Activated CD4-positive, alpha-beta T cell treated with anti-CD3 and anti-CD28 coated beads, Interleukin-2, Interleukin-6, amounts not matched to agents 100 ng/mL and 50 ng/mL, durations not matched to agents 16 hours and 8 hours (primary cell): ENCODE measurements at places on chromosomes 13 and 19.
A peak's percentile ranks its signal among the peaks of the same experiment; 100 is the strongest.

GRCh38 chr19:1496714-1497577 lies 6.0 kb downstream of the REEP6 start:
- no peak for DNase-seq

DNA sequence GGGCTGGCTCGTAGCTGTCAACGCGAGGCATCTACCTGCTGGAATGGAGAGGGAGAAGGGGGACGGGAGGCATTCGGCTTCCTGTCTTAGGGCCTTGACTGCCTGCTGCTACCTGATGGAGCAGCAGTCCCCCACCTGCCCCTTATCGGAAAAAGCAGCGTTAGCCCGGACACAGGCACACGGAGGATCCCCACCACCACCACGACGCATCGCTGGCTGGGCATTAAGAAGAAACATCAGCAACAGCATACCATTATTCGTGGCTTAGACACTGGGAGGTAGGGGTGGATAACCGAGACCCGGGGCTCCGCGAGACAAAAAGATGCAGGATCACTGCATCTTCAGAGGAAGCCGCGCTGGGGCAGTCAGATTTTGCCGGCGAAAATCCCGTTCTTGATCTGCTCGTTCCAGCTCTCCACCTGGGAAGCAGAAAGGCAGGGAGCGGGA lies 1.1 kb downstream of the COX6B2 start:
- no peak for DNase-seq

DNA sequence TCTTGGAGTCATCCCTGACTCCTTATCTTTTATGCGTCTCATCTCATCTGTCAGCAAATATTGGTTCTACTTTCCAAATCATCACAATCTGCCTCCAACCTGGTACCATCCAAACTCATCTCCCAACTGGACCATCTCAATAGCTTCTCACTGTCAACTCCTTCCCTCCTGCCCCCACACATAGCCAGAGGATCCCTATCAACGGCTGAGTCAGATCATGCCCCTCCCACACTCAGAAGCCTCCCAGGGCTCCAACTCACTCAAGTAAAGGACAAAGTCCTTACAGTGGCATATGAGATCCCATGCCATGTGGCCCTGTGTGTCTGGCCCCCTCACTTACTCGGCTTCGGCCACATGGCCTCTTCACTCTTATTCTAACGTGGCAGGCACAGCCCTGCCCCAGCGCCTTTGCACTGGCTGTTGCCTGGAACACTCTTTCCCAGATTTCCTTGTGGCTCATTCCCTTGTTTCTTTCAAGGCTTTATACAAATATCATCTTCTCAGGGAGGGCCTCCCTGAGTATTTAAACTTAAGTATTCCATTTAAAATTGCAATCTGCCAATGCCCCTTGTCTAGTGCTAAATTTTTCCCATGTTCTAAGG lies 4.3 kb downstream of the SPRED3 start:
- DNase-seq, result no peak

- no peak for DNase-seq
Measured at GRCh38 chr19:29129148-29129547, 83.8 kb downstream of the UQCRFS1 start.

- DNase-seq, result peak; percentile 63
Measured at GRCh38 chr19:56350416-56351045, 35.9 kb upstream of the ZSCAN5A start.

GRCh38 chr13:111644750-111645149 lies 324.3 kb downstream of the TEX29 start:
- no peak for DNase-seq

DNA sequence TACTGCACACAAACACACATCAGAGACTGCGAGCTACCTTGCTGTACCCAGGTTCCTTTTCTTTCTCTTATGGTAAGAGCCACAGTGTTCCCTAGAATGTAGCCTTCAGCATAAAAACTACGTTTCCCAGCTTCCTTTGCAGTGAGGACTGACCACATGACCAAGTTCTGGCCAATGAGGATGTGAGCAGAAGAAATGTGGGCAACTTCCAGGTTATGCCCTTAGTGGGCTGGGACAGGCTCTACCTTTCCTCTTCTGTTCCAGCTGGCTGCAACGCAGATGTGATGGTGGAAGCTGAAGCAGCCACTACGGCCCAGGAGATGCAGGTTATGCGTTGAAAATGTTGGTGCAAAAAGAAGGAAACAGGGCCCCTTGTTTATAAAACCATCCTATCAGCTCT lies 27.5 kb downstream of the VRK3 start:
- DNase-seq, result peak; percentile 56

- no peak for DNase-seq
Measured at GRCh38 chr13:30038884-30039283, 188.5 kb upstream of the UBL3 start.

GRCh38 chr19:41597600-41598041 lies 21.7 kb downstream of the CEACAM21 start:
- peak; percentile 82 for DNase-seq

GRCh38 chr13:24650161-24650560 lies 30.0 kb upstream of the ATP12A start:
- DNase-seq, result no peak

- no peak for DNase-seq
Measured at GRCh38 chr13:33287142-33287882, 1.8 kb upstream of the STARD13 start.

DNA sequence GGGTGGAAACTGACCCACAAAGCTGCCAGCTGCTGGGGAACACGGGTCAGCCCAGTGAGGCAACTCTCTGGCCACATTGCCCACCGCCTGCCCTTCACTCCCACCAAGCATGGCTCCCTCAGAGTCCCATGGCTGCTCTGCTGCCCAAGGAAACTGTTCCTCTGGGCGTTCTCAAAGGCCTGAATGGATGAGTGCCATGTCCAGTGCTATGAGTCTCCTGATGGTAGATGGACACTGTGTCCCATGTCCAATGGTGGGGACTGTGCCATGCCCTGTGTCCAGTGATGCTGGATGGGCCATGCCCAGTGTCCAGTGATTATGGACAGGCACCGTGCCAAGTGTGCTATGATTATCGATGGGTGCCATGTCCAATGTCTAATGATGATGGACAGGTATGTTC lies 88.8 kb downstream of the ANKRD10 start:
- no peak for DNase-seq

DNA sequence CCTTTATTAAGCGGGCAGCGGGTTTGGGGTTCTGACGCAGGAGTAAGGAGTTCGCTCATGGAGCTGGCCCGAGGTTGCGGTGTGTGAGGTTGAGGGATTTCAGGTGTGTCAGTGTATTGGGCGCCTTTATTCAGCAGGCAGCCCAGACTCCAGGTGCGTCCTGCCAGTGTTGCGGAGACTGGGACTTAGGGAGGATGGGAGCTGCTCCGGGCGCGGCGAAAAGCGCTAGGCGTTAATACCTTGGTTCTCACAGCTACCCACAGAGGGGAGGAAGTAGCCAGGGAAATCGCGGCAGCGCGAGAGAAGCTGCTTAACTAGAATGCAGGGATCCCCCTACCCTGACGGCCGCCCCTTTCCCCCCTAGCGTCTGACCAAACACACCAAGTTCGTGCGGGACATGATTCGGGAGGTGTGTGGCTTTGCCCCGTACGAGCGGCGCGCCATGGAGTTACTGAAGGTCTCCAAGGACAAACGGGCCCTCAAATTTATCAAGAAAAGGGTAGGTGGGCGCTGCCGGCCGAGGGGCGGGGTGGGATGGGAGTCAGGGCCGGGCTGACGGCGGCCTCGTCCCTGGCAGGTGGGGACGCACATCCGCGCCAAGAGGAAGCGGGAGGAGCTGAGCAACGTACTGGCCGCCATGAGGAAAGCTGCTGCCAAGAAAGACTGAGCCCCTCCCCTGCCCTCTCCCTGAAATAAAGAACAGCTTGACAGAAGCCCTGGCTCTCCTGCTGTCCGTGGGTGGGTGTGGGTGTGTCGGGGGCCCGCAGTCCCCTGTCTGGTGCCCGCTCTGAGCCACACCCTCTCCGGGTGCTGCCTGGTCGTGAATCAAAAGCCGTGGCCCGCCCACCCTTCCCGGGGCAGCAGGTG lies 1.1 kb downstream of the RPL36 start:
- DNase-seq, result peak; percentile 70

DNA sequence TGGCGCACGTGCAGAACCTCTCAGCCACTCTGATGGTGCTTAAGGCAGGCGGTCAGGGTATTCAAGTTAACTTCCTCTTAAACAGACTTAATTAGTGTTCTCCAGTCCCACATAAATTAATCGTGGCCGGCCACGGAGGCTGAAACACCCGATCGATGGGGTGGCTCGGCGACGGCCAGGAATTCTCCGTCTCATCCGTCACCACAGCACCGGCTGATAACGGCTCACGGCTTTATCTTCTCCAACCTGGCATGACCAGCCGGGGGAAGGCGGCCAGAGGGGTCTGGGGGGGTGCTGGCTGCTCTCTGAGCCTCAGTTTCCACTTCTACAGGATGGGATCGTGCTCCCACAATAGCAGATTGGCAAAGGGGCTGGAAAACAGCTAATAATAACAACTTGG lies 32.6 kb upstream of the TCF3 start:
- DNase-seq, result no peak

GRCh38 chr13:21885714-21886224 lies 214.9 kb downstream of the FGF9 start:
- no peak for DNase-seq

GRCh38 chr13:20360041-20360491 lies 127.9 kb upstream of the GJB6 start:
- no peak for DNase-seq

DNA sequence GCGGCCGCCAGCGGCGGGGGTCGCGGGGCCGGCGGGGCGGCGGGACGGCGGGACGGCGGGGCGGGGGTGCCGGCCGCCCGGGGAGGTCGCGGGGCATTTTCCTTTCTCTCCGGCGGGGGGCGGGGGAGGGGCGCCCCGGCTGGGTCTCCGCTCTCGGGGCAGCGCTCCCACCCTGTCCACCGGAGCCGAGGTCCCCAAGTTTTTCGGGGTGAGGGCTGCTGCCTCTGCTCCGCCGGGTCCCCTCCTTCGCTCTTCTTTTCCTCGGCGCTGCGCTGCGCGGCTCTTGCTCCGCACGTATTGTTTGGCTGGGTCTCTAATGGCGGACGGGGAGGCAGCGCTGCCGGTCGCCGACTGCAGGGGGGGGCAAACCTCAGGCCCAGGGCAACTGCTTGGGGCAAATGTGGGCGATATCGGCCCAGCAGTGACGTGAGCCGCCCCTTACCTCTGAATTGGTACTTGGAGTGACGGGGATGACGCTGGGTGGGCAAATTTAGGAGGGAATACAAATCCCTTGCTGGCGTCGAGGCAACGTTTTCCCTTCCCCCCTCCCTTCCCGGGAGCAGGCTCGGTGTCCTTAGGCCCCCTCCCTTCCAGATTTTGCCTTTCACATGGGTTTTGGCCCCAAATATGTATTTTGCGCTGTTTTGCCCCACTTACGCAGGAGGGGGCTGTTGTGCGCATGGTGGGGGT lies 759 bp downstream of the ZMYM2 start:
- DNase-seq, result peak; percentile 75

DNA sequence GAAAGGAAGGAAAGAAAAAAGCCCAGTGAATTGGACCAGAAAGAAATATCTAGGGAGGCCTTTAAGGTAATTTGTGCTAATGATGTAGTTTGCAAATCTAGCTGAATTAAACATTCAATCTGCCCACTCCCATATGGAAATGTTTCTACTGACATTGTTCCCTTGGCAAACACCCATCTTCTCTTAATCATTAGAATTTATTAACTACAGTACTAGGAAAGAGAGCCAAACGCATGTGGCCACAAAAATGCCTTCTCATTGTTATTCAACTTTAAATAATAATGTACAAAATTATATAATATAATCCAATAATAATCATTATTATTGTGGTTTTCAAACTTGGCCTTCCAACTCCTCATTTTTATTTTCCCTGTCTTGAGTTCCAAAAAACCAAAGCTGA lies 234.7 kb downstream of the NHLRC3 start:
- DNase-seq, result no peak

DNA sequence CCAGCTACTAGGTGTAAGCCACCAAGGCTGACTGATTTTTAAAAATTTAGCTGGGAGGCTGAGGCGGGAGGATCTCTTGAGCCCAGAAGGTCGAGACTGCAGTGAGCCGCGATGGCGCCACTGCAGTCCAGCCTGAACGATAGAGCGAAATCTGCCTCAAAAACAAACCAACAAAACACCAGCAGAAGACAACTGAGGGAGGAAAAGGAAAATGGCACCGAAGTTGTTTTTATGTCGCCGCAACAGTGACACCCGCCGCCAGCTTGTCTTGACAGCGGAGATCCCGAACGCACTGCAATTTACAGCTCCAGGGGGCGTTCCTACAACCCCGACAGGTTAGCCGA lies 298 bp upstream of the FAM98C start:
- DNase-seq, result no peak

DNA sequence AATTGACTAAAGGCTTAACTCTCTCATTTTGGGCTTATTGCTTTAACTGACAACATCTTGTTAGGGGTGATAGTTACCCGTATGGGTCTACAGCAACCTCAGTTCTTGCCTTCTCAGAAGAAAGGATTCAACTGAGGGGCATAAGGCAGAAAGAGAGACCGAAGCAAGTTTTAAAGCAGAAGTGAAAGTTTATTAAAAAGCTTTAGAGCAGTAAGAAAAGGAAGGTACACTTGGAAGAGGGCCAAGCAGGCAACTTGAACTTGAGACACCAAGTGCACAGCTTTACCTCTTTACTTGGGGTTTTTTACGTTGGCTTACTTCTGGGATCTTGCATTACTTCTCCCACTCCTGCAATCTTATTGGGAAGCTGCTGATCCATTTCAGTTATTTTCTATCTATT lies 246.9 kb upstream of the PRR20A start:
- DNase-seq, result no peak

- no peak for DNase-seq
Measured at GRCh38 chr19:18605546-18606280, 886 bp downstream of the CRLF1 start.

GRCh38 chr19:42573642-42574041 lies 21.1 kb downstream of the CEACAM8 start:
- no peak for DNase-seq

GRCh38 chr19:38734426-38735256 lies 9.6 kb downstream of the CAPN12 start:
- peak; percentile 59 for DNase-seq

- no peak for DNase-seq
Measured at GRCh38 chr13:48783181-48783630, 129.5 kb downstream of the CYSLTR2 start.

DNA sequence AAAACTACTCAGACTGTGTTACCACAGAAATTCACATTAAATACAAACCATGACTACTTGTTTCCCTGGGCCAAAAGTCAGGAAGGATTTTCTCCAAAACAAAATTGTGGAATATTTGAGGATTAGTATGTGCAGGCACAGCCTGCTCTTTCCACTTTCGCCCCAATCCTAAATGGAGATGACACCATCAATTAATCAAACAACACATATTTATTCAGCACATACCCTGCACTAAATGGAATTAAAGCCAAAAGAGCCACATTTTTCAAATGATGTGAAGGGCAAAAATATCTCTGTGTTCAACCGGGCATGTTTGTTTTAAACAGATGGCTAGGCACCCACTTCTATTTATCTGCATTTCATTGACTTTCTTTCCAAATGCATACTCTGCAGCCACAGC lies 523.1 kb downstream of the DCT start:
- DNase-seq, result no peak

GRCh38 chr13:80817979-80818378 lies 477.1 kb upstream of the SPRY2 start:
- DNase-seq, result no peak
